ENCODE measurements at places on chromosomes 13 and 19.

GRCh38 chr13:30569901-30570576 lies 47.7 kb upstream of the USPL1 start:
- DNase-seq = no peak

- no peak for DNase-seq
Measured at GRCh38 chr13:112449545-112449930, 73.4 kb downstream of the SPACA7 start.

- no peak for DNase-seq
Measured at GRCh38 chr19:51830274-51830673, 35.3 kb downstream of the FPR3 start.

DNA sequence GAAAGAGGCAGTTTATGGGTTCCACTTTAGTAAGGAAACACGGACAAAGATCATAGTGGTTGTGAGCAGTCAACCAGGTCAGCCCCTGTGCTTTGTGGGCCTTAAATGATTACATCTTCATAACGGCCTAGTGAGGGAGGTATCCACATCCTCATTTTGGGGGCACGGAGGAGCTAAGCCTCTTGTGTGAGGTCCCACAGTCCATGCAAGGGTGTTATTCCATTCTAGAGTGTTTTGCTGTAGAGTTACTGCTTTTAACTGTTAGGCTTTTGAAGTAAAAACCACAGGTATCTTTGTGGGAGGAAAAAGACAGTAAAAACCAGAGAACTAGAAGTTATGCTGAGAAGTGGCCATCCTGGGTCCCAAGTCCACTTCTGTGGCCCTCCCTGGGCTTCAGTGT lies 4.0 kb downstream of the NOP53 start:
- DNase-seq = no peak

GRCh38 chr13:48686636-48687210 lies 33.0 kb downstream of the CYSLTR2 start:
- DNase-seq = no peak

DNA sequence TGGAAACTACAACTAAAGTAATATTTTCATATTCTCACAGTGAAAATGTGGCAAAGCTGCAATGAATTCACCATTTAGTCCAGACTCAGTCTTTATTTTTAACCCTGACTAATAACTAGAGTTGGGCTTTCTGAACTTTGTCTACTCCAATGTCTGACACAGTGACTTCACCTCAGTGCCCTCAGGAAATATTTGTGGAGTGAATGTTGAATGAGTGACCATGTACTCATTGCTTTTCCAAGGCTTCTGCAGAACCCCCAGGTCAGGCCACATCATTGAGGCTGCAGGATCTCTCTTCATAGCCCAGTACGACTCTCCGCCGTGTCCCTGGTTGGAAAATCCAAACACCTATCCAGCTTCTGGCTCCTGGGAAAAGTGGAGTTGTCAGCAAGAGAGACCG lies 1.8 kb downstream of the ZNF175 start:
- no peak for DNase-seq

DNA sequence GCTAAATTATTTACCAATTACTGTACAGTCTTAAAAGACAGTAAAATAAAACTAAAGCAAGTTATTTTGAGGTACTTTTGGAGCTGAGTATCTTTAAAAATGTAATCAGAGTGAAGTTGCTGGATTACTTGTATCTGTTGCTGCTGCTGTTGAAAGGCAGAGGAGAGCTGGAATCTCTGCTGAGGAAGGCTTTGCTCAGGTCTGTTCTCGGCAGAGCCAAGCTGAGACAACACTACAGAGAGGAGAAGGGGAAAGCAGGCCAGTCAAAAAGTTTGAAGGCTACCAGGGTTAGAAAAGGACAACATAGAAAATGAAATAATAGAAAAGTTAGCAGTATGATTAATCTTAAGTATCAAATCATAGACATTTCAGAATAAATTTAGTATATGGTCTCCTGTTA lies 9.8 kb downstream of the EXOSC8 start:
- DNase-seq = no peak

DNA sequence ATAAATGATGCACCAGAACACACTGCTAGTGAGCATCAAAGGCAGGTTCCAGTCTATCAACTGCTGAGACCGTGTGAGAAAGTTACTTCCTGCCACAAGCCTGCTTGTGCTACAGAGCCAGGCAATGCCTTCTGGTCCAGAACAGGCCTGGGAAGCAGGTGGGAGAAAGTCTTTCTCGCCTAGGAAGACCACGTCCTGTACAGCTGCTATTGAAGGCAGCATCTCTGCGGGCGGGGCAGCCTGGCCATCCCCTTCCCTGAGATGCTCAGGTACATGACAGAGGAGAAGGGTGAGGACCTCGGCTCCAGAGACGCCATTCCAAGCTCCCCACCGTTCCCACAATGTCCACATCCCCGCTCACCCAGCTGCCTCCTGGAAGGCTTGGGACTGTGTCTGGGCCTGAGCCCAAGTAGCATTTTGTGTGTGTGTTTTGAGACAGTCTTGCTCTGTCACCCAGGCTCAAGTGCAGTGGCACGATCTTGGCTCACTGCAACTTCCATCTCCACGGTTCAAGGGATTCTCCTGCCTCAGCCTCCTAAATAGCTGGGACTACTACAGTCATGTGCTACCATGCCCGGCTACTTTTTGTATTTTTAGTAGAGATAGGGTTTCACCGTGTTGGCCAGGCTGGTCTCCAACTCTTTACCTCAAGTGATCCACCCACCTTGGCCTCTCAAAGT lies 3.4 kb downstream of the RFX1 start:
- DNase-seq = no peak

DNA sequence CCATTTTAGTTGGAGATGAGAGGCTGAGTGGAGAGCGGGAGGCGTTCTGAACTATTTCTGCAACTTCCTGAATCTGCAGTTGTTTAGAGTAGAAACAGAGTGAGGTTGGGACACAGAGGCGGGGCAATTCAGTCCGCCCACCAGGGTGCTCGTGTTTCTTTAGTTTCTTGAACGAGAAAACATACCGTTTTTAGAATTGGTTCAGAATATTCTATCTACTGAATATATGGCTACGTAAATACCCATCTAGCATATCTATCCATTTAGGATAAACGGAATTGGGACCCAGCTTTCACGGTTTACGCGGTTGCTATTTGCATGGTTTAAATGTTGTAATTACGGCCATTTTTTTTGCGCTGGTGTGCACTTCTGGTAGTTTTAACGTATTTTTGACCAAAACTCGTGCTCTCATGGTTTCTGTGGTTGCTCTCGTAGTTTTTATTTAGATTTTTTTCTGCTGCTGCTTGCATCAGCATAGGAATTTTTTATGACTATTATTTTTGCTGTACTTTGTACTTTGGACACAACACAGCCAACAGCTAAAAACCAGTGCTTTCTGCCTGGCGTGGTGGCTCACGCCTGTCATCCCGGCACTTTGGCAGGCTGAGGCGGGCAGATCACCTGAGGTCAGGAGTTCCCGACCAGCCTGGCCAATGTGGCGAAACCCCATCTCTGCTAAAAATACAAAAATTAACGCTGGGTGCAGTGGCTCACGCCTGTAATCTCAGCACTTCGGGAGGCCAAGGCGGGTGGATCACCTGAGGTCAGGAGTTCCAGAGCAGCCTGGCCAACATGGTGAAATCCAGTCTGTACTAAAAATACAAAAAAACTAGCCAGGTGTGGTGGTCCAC lies 32.7 kb downstream of the TIMM13 start:
- no peak for DNase-seq

GRCh38 chr19:49680421-49681351 lies 3.6 kb downstream of the PRMT1 start:
- peak; percentile 91 for DNase-seq

DNA sequence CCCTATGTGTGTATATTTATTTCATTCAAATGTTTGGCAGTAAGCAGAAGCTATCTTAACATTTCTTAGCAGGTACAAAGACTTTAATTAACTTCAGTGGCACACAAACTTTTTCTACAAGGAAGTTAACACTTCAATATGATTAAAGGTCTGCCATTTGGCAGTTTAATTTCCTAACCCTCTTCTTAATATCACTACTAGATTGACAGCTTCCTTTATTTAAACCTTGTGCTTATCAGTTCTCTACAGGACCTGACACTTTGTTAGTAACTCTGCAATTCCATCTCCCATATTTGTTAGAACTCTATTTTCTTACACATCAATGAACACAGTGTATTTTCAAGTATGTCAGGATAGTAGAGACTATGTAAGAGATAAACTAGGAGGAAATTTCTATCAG lies 152.4 kb upstream of the ATXN8OS start:
- DNase-seq = no peak

DNA sequence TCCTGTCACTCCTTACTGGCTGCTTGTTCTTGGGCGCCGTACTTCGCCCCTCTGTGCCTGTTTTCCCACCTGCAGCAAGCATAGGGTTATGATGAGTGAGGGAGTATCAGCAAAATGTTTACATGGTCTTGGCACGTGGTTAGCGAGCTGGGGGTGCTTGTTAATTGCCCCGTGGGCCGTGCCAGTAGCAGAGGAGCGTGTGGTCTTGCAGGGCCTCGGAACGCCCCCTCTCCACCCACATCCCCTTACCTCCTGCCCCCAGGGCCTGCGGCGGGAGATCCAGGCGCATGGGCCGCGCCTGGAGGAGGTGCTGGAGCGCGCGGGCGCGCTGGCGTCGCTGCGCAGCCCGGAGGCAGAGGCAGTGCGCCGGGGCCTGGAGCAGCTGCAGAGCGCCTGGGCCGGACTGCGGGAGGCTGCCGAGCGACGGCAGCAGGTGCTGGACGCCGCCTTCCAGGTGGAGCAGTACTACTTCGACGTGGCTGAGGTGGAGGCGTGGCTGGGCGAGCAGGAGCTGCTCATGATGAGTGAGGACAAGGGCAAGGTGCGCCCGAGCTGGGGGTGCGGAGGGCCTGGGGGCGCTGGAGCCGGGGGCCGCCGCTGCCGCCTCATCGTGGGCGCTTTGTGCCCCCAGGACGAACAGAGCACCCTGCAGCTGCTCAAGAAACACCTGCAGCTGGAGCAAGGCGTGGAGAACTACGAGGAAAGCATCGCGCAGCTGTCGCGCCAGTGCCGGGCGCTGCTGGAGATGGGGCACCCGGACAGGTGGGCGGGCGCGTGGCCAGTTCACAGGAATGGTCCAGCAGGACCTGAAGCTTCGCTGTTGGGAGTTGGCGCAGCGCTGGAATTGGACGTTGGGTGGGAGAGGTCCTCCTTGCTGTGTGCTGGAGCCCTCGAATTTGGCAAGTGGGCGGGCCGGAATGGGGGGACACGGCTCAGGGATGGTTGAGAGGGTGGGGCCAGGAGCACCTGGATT lies 22.5 kb upstream of the SHKBP1 start:
- DNase-seq = no peak

Measured in HEK293T (cell line).